Epithelial cell of proximal tubule (primary cell): ENCODE measurements at places on chromosomes 3 and 15. TPM values are rescaled to one million over a fixed set of nuclear protein-coding genes. Genes with fewer than 3 reads are reported as not detected.

- DNase-seq, result no peak
Observed at GRCh38 chr3:105798381-105798934, 70.4 kb downstream of the CBLB start.

GRCh38 chr3:130345487-130346079 is at the start of gene COL6A5:
Gene COL6A5 (plus strand): TSS chr3:130345672. CDS start chr3:130373639, 27,967 bp downstream.
- DNase-seq, result no peak

DNA sequence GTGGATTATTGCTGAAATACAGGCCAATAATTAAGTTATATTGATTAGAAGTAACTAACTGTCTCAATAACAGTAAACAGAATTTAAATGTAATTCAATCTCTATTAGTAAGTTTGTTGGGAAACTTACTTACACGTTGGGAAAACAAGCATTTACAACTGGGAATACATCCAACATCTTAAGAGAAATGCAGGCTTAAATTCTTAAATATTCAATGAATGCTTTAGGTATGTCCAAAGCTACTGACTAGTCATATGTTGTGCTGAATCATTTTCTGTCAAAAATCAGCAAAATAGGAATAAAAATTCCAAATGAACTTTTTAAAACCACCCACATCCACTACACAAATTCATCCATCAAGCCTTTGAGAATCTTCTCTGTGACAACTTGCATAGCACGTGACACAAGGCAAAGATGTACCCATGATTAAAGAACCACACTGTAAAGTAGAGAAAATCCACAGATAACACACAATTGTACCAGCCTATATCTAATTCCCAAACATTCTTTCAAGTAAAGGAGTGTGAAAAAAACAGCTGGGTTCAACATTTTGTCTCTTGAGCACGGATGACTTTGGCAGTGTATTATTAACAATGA is 60.0 kb downstream of the NMNAT3 start:
- no peak for DNase-seq

DNA sequence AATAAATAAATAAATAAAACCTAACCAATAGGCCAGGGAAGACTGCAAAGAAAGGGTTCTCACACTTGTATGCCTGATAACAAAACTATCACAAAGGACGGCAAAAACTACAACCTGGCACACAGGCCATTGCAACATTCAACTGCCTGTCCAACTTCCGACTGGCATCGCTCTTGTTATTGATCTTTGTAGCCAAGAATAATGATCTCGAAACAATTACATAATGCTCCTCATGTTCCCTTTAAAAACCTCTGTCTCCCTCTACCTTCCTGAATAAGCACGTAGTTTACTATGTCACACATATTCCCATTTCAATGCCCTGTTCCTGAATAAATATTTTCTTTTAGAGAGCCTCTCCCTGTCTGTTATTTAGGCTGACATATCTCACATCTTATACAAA is 74.3 kb downstream of the B3GNT5 start:
- DNase-seq, result no peak

- DNase-seq, result no peak
Observed at GRCh38 chr15:67937153-67937761, 97.4 kb upstream of the RNU6-1 start.

DNA sequence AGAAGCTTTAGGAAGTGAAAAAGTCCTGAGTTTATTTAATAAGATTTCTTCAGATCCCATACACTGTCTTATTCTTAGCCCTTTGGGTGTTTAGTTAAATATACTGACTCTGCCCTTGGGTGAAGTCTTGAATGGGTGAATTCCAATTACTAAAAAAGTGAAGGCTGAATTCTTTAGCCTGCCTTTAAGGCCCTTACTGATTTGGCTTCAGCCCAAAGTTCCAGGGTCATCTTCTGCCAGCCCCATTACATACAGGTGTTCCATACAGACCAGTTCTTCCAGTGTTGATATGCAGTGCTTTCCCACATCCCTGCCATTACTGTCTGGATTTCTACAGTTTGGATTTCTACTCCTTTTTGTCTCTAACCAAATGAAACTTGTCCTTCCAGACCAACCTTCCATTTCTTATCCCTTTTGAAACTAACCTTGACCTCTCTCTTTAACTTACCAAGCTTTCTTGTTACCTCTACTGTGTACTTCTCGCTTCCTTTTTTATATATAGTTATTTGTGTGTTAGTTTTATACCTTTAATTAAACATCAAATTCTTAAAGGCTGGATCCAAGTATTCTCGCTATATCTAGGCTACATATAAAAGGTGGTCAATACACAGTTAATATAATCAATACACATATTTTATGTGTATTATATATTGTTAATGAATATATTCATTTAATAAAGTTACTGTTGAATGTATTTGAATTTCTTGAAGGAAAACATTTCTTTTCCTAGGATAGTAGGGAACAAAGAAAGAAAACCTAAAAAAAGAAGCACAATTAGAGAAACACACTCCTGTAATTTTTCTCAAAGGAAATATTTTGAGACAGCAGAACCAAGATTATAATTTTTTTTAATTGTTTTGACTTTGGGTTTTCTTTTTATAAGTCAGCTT is 15.0 kb downstream of the MBNL1 start:
- DNase-seq, result no peak

DNA sequence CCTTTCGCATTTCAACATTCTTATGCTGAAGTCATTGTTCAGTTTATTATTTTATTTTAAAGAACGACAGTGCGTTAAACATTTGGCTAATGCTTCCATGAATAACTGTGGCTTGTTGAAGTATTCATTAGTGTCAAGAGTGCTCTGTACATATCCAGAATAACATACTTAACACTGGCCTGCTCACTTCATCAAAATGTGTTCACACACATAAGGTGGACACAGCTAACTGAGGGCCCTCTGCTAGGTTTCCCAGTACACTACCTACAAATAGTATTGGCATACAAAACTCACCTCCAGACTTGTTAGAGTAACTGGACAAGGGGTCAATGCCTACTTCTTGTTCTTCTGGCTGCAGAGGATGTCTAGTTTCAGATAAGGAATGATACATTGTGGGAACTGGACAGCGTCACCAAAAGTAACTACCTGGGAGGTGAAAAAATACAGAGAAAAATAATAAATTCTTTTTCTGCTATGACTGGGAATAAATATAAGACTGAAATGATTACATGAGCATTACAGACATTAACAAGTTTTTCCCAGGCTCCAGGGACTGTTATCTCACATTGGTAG is 234.2 kb downstream of the TBC1D5 start:
- DNase-seq, result no peak

DNA sequence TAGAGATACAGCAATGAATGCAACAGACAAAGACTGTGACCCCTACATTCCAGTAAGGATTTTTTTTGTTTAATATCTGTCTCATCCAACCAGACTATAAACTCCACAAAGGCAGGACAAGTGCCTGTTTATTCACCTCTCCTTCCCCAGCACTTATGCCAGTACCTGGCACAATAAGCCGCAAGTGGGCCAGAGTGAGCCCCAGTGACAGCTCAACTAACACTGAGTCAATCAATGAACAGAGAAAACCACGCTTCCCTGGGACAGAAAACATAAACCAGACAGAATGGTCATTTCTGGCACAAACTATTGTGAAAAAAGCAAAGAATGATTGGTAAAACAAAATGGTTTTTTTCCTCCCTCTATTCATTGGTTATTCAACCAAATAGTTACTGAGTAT is 52.2 kb downstream of the RYK start:
- no peak for DNase-seq

GRCh38 chr3:51686512-51687215 is 15.6 kb downstream of the TEX264 start:
- DNase-seq, result no peak

- DNase-seq, result no peak
Observed at GRCh38 chr3:99647081-99647480, 8.7 kb downstream of the COL8A1 start.

- no peak for DNase-seq
Observed at GRCh38 chr3:7667774-7668173, 806.9 kb downstream of the GRM7 start.

Gene STAB1
- total RNA-seq, result 0.14 and 0.52 TPM in 2 replicates

Gene MYZAP
- total RNA-seq, result 0.06 and 0.14 TPM in 2 replicates

Gene NAALADL2
- 1.0 and 2.9 TPM in 2 replicates for total RNA-seq
